Mesothelial cell of epicardium (in vitro differentiated cells): ENCODE measurements at places on chromosomes 7 and 10.
A peak's percentile ranks its signal among the peaks of the same experiment; 100 is the strongest.

GRCh38 chr7:148964483-148965267 lies 63.6 kb downstream of the PDIA4 start:
- H3K4me3 ChIP-seq = peak overlapping the region; percentile 96
- no peaks in the 10 kb centered on the region for H3K36me3 ChIP-seq
- H3K4me1 ChIP-seq = peaks cover 12% of the 10 kb centered on the region
- no peaks in the 10 kb centered on the region for H3K27me3 ChIP-seq
- no peak for DNase-seq

- H3K4me1 ChIP-seq = peaks cover 42% of the 10 kb centered on the region
- DNase-seq = no peak
- no peaks in the 10 kb centered on the region for H3K36me3 ChIP-seq
- H3K27ac ChIP-seq = no peak overlapping the region
- no peak overlapping the region for H3K4me3 ChIP-seq
- no peaks in the 10 kb centered on the region for H3K27me3 ChIP-seq
Observed at GRCh38 chr7:99829524-99830160, 1.8 kb downstream of the CYP3A43 start.

GRCh38 chr7:150755473-150756099 lies 18.4 kb downstream of the GIMAP5 start:
- no peak overlapping the region for H3K27ac ChIP-seq
- no peak for DNase-seq
- no peaks in the 10 kb centered on the region for H3K36me3 ChIP-seq
- no peaks in the 10 kb centered on the region for H3K4me1 ChIP-seq
- H3K27me3 ChIP-seq = peaks cover 37% of the 10 kb centered on the region

DNA sequence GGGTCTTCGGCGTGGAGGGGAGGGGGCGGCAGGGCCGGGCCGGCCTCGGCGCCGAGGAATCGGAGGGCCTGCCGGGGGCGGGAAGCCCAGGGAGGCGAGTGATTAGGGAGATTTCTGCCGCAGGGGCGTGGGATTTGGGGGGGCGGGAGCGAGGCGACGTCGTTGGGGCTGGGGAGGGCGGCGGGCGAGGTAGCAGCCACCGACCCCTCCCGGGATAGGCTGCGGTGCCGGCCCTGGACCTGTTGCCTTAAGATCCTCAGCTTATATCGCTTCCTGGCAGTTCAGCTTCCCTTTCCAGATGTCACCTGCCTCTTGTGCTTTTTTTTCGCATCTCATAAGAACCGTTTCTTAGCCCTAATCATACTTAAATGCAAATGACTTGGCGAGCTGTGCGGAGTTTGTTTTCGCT lies 655 bp downstream of the LMTK2 start:
- peak overlapping the region; percentile 99 for H3K4me3 ChIP-seq
- no peak overlapping the region for H3K27ac ChIP-seq
- no peaks in the 10 kb centered on the region for H3K27me3 ChIP-seq
- H3K4me1 ChIP-seq = peaks cover 20% of the 10 kb centered on the region
- DNase-seq = no peak

DNA sequence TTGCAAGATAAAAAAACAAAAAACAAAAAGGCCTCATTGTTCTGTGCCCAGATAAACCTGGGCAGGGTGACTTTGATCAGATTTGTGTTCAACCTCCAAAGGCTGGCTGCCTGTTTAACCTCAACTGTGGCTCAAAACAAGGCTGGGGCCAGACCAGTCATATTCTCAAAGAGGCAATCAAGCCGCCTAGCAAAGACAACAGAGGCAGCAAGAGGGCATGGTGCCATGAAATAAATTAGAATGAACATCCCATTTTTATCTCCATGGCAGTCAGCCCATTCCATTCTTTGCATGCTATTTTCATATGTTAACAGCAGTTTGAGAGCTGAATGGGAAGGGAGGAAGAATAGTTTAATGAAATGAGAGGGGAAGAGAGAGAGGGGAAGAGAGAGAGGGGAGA lies 1150.3 kb downstream of the TYW1 start:
- H3K27ac ChIP-seq = no peak overlapping the region
- peaks cover 14% of the 10 kb centered on the region for H3K4me1 ChIP-seq
- no peak for DNase-seq
- no peak overlapping the region for H3K4me3 ChIP-seq

DNA sequence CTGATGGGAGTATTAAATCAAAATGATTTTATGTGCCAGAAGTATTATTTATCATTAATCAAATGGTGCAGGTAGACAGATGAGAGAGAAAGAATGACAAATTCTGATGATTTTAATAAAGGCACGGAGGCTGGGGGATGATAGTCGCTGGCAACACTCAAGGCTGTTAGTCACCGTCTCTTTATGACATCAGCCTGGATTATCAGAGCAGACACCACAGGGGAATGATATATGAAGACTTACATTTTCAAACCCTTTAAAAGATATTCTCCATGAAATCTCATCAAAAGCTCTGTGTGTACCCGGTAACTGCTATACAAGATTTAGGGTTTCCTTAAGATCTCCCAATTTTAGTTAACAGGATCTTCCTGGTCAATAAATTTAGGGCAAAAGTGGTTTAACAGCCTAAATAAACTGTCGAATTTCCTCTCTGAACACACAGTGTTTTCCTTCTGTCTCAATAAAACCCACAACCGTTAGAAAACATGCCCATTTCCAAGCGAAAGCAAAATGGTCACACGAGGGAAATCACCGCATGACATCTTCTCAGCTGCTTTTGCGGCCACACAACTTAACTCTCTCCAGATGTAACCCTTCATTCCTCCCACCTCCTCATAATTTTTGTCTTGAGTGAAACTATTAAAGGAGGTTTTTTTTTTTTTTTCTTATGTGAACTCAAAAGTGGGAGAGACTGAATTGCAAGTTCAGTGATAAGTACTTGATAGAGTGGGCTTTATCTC lies 133.2 kb upstream of the FAM171A1 start:
- peaks cover 32% of the 10 kb centered on the region for H3K4me1 ChIP-seq
- peaks cover 5% of the 10 kb centered on the region for H3K36me3 ChIP-seq
- peak overlapping the region; percentile 9 for H3K4me3 ChIP-seq
- peak overlapping the region; percentile 80 for H3K27ac ChIP-seq
- DNase-seq = no peak
- no peaks in the 10 kb centered on the region for H3K27me3 ChIP-seq

DNA sequence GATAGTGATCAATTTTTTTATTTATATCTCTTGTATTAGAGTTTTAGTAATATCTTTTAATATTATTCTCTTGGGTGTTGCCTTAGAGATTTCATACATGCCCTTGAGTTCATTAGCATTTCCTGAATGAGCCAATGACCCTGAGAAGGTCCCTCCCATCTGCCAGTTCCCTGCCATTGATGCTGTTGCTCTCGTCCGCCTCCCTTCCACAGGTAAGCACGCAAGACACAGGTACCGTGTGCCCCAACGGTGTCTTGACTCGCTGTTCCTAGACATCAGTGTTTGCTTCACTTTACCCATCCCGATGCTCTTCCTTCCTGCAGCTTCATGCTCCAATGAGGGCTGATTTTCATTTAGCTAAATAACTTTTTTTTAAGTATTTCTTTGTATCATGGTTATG lies 19.7 kb upstream of the PWWP2B start:
- no peak overlapping the region for H3K27ac ChIP-seq
- peaks cover 13% of the 10 kb centered on the region for H3K36me3 ChIP-seq
- DNase-seq = no peak
- peaks cover 4% of the 10 kb centered on the region for H3K4me1 ChIP-seq

DNA sequence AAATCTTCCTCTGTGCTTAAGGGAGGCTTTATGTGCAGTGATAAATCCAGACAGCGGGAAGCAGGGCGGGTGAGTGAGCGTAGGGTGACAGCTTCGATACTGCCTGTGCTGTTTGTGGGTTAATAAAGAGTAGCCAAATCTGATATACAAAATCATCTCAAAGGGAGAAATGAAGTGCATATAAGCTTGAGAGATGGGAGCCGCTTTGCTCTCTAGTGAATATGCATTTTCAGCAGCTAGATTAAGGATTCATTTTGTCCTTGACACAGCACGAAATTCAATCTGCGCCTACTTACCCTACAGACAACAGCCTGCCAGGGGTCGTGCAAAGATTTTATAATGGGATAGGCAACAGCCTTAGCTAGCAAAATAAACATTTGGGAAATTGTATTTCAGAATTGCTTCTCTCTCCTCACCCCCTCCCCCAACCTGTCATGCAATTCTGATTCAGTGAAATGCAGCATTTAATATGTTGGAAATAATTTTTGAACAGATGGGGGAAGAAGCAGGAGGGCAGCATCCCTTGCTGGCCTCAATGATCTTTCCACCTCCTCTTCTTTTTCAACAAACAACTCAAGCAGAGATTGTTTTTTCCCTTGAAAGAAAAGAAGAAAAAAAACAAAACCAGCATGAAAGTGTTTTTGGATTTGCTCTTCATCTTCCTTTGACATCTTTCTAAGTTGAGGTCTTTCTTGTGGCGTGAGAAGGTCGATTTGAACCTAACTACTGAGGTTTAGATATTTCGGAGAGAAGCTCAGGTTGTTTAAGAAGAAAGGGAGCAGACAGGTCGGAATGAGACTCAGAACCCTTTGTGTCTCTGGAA lies 117.9 kb downstream of the AOAH start:
- no peak for DNase-seq
- H3K4me1 ChIP-seq = peaks cover 35% of the 10 kb centered on the region
- no peaks in the 10 kb centered on the region for H3K36me3 ChIP-seq
- no peak overlapping the region for H3K4me3 ChIP-seq

DNA sequence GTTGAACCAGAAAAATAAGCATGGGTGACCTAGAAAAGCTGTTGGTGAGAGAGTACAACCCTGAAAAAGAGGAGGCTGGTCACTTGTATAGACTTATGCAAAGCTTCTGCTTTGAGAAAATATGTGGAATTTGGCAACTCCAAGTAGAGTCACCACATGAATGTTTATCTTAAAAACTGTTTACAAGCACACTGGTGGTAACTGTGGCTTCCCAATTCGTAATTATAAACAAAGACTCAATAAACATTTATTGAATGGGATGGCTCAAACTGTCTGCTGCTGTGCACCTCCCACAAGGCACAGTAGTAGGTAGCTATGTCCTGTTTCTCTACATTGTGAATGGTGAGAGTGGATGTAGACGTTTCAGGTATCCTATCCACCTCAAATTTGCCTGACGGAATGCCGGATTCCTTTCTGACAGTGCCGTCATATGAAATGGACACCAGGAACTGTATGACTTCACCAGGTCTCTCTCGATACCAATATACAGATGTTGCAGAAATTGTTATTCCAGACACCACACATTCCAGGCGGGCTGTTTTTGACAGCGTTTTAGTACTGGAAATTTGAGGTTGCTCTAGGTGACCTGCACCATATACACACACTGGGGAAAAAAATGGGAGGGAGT lies 43.4 kb upstream of the TARP start:
- no peaks in the 10 kb centered on the region for H3K36me3 ChIP-seq
- peaks cover 13% of the 10 kb centered on the region for H3K4me1 ChIP-seq
- no peak for DNase-seq
- no peaks in the 10 kb centered on the region for H3K27me3 ChIP-seq
- no peak overlapping the region for H3K4me3 ChIP-seq

- no peak overlapping the region for H3K4me3 ChIP-seq
- no peaks in the 10 kb centered on the region for H3K36me3 ChIP-seq
- peaks cover 14% of the 10 kb centered on the region for H3K27me3 ChIP-seq
- DNase-seq = no peak
- H3K27ac ChIP-seq = no peak overlapping the region
- H3K4me1 ChIP-seq = no peaks in the 10 kb centered on the region
Observed at GRCh38 chr7:155914341-155914740, 102.1 kb upstream of the SHH start.

GRCh38 chr10:125857185-125857760 lies 23.8 kb downstream of the DHX32 start:
- H3K27ac ChIP-seq = peak overlapping the region; percentile 47
- no peaks in the 10 kb centered on the region for H3K27me3 ChIP-seq
- H3K4me3 ChIP-seq = no peak overlapping the region

DNA sequence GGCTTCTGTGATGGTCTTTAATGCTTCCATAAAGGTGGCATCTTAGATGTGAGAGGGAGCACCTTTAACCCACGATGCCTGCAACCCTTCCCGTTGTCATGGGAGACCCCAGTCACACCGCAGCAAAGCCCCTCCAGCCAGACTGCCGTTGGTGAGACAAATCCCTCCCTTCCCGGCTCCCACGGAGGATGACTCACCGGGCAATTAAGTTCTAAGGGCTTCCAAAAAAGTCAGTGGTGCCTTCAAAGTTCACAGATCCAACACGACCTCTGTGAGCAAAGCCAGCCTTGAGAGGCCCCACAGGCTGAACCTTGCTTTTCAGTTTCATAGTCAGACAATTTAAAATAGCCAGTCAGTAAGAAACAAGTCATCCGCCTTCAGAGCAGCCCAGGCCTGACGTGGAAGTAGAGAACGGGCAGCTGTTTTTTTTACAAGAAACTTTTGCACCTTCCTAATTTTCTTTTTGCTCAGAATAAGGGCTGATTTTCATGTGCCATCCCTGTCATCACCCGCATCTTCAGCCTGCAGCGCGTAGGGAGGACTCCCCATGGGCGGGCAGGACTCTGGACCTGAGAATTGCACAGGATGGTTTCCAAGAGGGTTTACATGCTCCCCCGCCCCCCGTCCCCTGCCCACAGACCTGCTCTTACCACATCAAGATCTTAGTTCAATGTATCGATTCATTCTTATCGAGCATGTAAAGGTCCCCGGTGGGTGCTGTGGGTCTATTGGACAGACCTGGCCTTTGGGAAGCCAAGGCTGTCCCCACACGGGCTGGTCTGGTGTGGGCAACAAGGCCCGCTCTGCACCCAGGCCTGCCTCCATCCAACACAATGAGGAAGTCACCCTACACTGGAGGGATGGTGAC lies 333.9 kb downstream of the DNAJB6 start:
- H3K36me3 ChIP-seq = no peaks in the 10 kb centered on the region
- no peak overlapping the region for H3K27ac ChIP-seq
- peaks cover 84% of the 10 kb centered on the region for H3K27me3 ChIP-seq

- no peak for DNase-seq
- no peaks in the 10 kb centered on the region for H3K36me3 ChIP-seq
- peaks cover 11% of the 10 kb centered on the region for H3K4me1 ChIP-seq
- H3K27ac ChIP-seq = no peak overlapping the region
- no peaks in the 10 kb centered on the region for H3K27me3 ChIP-seq
- no peak overlapping the region for H3K4me3 ChIP-seq
Observed at GRCh38 chr10:128625926-128626325, 499.7 kb upstream of the MKI67 start.

DNA sequence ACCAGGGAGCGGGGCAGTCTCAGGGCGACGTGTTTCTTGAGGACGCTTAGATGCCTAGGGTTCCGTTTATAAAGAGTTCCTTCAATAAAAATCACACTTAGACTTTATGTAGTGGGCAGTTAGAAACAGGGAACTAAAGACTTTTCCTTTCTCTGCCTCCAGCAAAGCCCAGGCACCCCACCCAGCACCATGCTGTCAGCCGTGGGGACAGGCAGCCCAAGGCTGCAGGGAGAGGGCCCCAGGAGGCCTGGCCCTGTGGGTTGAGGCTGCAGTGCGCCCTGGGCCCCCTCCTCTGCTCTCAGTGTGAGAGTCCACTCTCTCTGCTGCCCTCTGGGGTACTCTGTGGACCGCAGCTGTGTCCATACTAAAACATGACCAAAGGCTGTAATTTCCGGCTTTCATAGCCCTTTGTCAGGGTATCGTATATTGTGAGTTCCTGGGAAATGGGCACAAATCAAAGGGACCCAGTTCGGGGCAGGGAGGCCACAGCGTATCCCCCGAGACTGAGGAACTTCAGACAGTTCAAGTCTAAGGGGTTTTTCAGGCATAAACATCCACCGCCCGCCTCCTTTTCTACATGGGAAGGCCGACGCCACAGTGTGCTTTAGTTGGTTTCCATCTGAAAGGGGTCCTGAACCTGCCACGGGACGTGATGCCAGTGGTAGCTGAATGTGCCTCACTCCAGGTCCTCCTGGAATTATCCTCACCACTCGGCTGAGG lies 59.7 kb downstream of the DNAJB6 start:
- peak overlapping the region; percentile 61 for H3K27ac ChIP-seq
- no peaks in the 10 kb centered on the region for H3K27me3 ChIP-seq
- H3K4me3 ChIP-seq = no peak overlapping the region

- H3K27ac ChIP-seq = peak overlapping the region; percentile 100
- H3K4me1 ChIP-seq = peaks cover 54% of the 10 kb centered on the region
- peak overlapping the region; percentile 100 for H3K4me3 ChIP-seq
- DNase-seq = no peak
- H3K27me3 ChIP-seq = no peaks in the 10 kb centered on the region
Observed at GRCh38 chr10:68334672-68335467, 2.1 kb upstream of the PBLD start.
